RKO (cell line): ENCODE measurements at places on chromosomes 11 and 22.

DNA sequence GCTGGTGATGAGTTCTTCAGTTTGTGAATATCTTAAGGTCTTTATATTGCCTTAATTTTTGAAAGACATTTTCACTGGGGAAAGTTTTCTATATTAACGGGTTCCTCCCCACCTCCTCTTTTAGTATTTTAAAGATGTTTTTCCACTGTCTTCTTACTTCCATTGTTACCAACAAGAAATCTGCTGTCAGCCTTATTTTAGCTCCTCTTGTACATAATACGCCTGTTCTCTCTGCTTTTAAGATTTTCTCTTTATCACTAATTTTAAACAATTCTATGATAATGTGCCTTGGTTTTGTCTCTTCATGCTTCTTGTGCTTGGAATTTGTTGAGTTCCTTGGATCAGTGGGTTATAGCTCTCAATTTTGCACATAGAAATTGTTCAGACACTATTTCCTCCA is 280.4 kb downstream of the DCDC1 start:
- no peak for DNase-seq

GRCh38 chr11:16881766-16882165 is 132.4 kb downstream of the PLEKHA7 start:
- DNase-seq, result no peak

- no peak for DNase-seq
Observed at GRCh38 chr11:122883646-122883979, 1.1 kb downstream of the JHY start.

DNA sequence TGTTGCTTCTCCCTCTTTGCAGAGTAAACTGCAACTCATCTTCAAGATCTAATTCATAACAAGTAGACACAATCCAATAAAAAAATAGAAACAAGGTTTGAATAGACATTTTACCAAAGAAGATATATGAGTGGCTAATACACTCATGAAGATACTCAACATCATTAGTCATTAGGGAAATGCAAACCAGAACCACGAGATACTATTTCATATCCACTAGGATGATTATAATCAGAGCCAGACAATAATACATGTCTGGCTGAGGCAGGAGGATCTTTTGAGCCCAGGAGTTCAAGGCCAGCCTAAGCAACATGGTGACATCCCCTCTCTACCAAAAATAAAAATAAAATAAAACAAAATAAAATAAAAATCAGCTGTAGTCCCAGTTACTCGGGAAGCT is 85.0 kb downstream of the ATG16L2 start:
- DNase-seq, result no peak

DNA sequence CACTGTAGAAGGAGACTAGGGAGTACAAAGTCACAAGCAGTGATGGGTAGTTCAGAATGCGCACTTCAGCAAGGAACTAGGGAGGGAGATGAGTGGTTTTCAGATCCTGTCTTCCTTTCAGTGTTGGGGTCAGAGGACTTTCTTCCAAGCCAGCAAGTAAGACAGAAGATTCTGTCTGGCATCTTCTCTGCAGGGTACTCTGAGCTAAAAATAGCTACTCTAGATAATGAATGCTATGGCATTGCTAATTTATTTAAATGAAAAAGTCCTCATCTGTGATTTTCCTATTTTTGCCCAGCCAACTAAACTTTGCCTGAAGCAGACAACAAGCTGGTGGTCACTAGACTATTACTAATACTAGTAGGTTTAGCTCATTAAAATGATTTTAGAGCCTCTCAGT is 18.3 kb upstream of the ARL14EP start:
- no peak for DNase-seq

DNA sequence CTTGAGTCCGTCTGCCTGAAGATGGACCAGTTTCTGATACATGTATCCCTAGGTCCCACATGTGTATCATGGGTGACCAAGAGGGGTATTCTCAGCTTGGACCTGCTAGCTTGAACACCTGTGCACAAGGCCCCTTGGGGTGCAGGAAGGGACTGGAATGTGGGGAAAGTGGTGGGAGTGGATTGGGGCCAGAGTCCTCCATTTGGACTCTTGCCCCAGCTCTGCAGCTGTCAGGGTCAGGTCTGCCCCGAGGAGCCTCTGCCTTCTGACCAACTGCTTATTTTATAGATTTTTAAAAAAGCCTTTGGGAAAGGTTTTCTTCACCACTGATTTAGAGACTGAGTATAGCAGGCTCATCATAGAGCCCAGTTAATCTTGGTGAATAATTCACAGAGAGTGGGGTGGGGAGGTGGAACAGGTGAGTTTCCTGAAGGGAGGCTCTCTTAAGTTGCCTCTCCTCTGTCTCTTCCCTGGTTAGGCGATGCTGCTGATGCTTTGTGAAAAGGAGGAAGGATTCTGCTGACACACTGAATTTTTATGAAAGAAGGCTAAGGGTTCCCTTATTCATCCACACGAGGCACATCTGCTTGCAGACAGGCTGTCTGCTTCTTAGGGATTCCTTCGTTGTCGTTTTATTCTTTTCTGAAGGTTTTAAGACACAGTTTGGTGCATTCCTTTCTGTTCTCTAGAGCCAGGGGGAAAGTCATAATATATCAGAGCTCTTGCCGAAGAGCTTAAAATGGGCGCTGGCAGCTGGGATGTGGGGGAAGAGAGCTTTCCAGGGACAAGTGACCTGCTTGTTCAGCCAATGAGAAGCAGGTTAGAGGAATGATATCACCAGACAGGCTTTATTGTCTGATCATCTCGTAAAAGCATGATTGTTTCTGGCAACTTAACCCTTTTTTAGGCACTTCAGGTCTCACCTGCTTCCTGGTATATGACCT is 19.9 kb downstream of the TRIM44 start:
- no peak for DNase-seq

DNA sequence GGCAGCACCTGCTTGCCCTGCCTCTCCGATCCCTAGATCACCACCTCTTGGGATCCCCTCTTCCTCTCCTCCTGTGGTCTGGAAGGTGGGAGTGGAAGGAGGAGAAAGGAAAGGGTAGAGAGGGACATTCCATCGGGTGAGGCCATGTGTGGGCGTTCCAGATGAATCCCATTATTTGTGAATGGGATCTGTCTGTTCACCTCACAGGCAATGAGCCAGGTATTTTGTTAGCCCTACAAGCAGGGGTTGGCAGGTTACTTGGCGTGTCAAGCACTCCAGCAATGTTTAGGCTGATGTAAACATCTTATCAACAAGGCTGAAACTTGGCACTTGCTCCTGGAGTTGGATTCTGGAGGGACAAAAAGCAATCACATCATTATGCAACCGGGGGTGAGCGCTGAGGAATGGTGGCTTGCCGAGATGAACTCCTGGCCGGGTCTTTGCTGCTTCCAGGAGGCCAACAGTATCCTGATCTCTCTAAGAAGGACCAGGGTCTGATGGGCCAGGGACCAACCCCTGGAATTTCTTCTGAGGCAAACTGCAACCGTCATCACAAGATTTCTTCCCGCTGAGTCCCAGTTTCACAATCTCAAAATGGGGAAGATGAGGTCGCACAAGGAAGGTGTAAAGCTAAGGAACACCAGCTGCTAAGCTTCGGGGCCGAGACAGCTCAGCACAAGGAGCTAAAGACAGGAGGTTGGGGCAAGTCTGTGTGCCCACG is 7.8 kb downstream of the ADAMTS8 start:
- no peak for DNase-seq
